Stimulated activated CD8-positive, alpha-beta memory T cell treated with anti-CD3 and anti-CD28 coated beads, Interleukin-4, amount 100 ng/mL, for 1 hour (primary cell): ENCODE measurements at places on chromosomes 5 and 9.

DNA sequence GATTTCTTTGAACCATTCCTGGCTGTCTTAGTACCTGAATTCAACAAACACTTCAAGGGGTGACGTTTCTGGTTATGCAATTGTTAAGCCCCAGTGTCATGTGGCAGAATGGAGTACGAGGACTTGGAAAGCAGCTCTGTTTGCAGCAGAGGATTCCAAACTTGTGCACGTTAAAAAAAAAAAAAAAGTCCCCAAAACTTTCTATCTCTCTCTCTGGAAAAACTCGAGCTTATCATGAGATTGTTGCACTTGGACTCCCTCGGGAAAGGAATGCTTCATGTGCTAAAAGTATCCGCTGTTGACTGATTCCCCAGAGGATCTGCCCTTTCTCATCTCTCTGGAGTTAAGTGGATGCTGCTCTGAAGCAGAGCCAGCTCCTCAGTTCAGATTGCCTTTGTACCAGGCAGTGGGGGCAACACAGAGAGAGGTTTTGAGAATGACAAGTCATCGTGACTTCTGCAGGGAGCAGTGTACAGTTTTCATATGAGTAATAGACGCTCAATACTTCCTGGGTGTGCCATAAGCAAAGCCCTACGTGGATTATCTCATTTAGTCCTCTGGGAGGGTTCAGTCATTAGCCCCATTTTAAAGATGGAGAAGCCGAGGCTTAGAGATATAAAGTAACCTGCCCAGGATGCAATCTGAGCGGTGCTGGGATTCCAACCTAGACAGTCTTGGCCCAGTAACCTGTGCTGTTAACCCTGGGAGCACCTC, 28.1 kb downstream of the TMOD1 start:
- DNase-seq: no peak

- no peak for DNase-seq
Observed at GRCh38 chr9:128259156-128259555, 16.7 kb downstream of the GOLGA2 start.

DNA sequence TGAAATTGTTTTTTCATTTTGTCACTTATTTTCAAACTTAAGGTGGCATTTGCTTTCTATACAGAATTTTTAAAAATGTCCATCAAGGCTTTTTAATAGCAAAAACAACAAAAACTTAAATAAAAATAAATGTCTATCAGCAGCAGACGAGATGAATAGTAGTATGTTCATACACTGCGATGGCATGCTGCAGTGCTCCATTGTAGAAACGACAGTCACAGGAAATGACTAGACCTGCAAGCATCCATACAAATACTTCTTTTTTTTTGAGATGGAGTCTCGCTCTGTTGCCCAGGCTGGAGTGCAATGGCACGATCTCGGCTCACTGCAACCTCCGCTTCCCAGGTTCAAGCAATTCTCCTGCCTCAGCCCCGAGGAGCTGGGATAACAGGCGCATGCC, 41.4 kb downstream of the COL23A1 start:
- DNase-seq: no peak

DNA sequence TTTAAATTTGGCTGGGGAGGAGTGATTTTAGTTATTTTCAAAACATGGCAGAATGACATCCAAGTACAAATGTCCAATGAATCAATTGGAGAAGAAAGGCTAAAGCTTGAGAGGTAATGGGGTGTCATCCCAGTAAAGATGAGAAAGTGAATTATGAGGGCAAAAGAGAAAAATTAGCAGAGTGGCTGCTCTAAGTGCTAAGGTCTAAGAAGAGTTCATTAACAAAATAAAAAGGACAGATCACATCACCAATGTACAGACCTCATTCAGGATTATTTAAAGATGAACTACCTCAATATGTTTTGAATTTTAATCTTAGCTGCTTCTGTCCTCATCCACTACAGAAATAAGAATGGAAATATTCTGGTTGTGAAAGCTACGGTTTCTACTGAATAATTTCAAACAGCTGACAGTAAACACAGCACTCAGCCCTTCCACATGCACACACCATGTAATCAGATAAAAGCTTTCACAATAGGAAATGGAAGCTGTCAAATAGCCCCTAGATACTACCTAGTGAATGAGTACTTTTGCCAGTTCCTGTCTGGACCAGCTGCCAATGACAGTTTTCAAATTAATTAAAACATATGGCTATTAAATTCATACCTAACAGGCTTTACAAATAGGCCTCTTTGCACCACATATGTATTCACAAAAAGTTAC, 171.5 kb downstream of the SSBP2 start:
- DNase-seq: no peak

DNA sequence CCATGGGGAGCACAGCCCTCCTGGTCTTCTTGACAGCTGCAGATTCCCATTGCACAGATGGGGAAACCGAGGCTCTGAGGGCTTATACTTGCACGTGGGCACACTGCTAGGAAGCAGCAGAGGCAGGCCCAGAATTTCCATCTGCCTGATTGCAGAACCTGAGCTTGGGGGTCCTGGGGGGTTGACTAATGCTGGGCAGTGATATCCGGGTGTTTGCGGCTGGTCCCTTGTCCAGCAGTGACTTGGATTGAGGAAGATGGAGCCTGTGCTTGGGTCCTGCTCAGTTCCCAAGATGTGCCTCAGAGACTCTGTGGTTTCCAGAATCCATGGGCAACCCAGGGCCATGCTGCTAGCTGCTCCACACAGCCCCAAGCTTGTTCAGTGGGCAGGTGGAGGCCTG, 91.2 kb downstream of the PHF2 start:
- no peak for DNase-seq

- no peak for DNase-seq
Observed at GRCh38 chr5:39674209-39675082, 249.7 kb upstream of the DAB2 start.

DNA sequence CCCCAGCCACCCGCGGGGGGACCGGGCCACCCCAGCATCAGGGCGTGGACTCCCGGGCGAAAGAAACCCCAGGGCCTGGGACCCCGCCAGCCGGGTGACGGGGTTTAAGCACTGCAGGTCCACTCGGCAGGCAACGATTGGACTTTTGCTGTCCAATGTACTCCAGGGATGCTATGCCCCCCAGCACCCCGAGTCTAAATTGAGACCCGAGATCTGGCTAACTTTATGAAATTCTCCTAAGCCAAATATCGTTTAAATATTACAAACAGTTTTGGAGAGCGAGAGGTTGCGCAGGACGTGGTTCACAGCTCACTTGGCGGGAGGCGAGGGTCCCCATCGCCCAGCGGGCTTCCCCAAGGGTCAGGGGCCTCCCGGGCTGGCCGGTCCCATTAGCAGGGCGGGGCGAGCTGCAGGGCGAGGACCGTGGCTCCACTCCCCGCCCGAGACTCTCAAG, 384 bp upstream of the MRPS2 start:
- no peak for DNase-seq

GRCh38 chr9:23581931-23582330, 244.1 kb downstream of the ELAVL2 start:
- no peak for DNase-seq

GRCh38 chr5:31581498-31582099, 49.5 kb downstream of the C5orf22 start:
- DNase-seq: no peak

GRCh38 chr5:179314606-179315355, 30.5 kb downstream of the ADAMTS2 start:
- no peak for DNase-seq

- no peak for DNase-seq
Observed at GRCh38 chr5:21685522-21685921, 1167.6 kb downstream of the CDH12 start.

- DNase-seq: no peak
Observed at GRCh38 chr9:86788456-86788855, 158.8 kb downstream of the GAS1 start.

- no peak for DNase-seq
Observed at GRCh38 chr5:105659396-105659795, 2011.3 kb downstream of the EFNA5 start.

- no peak for DNase-seq
Observed at GRCh38 chr9:93203026-93203717, 19.2 kb downstream of the WNK2 start.

- DNase-seq: no peak
Observed at GRCh38 chr9:17625644-17626388, 47.0 kb downstream of the SH3GL2 start.

- no peak for DNase-seq
Observed at GRCh38 chr5:14424011-14424685, 157.4 kb upstream of the OTULINL start.

- no peak for DNase-seq
Observed at GRCh38 chr9:93303258-93303771, 119.4 kb downstream of the WNK2 start.

DNA sequence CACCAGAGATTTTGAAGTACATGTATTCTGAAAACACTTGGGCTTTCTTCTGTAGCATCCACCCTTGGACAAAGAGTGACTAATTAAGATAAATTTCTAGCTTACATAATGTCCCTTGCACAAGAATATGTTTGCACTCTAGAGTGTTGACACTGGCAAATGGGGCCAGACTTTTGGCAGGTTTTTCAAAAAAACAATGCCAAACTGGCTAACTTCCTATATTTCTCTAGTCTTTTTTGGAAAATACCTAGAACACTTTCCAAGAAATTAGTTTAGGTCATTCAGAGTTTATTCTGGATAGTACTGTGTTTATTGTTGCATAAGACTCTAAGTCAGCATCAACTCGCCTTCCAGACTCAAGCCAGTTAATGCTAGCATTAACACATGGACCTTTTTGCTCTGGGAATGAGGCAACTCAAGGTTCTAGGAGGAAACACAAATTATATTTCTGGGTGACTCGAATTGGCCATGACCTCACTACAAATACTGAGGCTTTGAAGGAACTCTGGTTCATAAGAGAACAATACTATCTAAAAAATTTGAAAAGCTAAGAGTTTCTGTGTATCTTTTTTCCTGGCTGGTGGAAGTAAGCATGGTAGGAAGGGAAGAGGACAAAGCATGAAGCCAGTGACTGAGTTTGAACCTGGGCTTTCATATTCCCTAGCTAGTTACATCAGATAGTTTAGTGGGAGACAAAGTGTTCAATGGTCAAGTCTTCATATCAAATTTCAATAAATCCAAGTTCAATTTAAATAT, 101.6 kb downstream of the NREP start:
- no peak for DNase-seq

GRCh38 chr5:179558932-179559283, 8.6 kb downstream of the RUFY1 start:
- DNase-seq: no peak

DNA sequence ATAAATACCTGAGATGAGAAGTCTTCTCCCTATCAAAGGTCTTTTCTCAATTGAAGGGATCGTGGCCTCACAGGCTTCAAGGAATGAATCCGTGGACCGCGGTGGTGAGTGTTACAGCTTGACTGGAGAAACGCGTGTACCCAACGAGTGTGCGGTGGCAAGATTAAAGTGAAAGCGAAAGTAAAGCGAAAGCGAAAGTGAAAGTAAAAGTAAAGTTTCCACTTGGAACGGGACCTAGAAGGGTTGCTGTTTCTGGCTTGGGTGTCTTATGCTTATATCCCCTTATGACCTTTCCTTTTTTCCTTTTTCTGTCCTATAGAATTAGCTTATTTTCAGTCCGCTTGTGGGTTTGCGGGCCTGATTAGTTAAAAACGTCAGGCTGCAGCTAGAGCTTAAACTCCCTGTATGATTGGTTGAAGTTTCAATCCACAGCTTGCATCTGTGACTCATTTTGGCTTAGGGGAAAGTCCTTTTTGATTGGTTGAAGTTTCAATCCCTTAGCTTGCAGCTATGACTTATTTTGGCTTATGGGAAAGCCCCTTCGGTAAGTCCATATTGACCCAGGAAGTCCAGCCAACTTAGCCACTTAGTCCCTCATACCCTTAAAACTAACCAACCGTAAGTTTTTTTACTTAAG, 924.3 kb upstream of the CDH10 start:
- DNase-seq: no peak

DNA sequence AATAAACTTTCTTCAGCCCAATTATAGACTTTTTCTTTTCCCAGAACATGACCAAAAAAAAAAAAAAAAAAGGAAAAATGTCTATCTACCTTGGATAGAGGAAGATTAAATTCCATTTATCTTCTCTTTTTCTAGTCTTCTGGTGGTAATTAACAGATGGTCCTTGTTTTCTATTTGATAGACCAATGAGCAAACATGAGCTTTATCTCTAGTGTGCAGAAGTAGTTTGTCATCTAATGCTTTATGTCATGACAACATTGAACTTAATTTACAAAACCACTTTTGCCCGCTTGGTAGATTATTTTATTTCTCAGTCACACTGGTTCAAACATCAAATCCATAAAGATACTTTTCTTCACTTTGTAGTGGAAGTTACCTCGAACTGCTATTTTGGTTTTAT, 69.5 kb upstream of the ELL2 start:
- DNase-seq: no peak

- no peak for DNase-seq
Observed at GRCh38 chr5:38463634-38464521, 92.6 kb downstream of the LIFR start.

DNA sequence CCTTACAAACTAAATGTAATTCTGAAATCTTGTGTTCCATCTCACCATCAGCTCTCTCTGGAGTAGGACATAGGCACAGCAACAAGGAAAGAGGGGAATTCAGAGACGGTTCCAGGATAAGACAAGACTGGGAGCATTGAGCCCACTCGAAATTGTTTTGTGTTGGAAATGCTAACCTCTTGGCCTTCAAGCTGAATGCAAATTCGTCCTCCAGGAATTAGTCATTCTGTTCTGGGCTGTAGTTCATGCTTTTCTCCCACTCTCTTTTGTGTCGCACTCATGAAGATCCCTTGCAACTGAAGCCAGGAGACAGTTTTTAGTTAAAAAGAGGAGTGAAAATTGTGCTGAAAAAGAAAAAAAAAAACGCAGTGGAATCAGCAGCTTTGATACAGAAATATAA, 121.7 kb upstream of the SEMA6A start:
- DNase-seq: no peak

- DNase-seq: no peak
Observed at GRCh38 chr5:123203105-123203800, 114.2 kb downstream of the PRDM6 start.

GRCh38 chr5:76310208-76310607, 92.9 kb upstream of the IQGAP2 start:
- DNase-seq: no peak

DNA sequence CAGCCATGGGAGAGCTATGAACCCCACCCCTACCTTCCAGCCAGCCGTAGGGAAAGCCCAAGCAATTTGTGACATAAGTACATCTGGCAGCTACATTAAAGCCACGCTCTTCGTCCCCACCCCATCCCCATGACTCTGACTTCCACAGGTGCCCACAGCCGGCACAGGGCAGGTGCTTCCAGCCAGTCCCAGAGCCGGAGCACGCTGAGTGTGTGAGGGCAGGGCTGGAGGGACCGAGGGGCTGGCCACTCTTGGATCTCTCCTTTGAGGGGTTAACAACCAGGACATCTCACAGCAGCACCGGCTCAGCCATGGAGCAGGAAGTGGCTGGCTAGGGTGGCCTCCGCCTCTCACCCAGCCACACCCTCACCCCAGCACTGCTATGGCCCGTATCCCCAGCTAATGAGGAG, 2.4 kb upstream of the FAM78A start:
- DNase-seq: no peak

GRCh38 chr5:71629950-71630349, 42.8 kb downstream of the MCCC2 start:
- no peak for DNase-seq

- no peak for DNase-seq
Observed at GRCh38 chr5:170342153-170342725, 44.7 kb upstream of the LCP2 start.
